ENCODE measurements at places on chromosomes 12 and 14. TPM values are rescaled to one million over a fixed set of nuclear protein-coding genes. Genes with fewer than 3 reads are reported as not detected.

The TAS2R42 gene
- polyA plus RNA-seq, result not detected

DNA sequence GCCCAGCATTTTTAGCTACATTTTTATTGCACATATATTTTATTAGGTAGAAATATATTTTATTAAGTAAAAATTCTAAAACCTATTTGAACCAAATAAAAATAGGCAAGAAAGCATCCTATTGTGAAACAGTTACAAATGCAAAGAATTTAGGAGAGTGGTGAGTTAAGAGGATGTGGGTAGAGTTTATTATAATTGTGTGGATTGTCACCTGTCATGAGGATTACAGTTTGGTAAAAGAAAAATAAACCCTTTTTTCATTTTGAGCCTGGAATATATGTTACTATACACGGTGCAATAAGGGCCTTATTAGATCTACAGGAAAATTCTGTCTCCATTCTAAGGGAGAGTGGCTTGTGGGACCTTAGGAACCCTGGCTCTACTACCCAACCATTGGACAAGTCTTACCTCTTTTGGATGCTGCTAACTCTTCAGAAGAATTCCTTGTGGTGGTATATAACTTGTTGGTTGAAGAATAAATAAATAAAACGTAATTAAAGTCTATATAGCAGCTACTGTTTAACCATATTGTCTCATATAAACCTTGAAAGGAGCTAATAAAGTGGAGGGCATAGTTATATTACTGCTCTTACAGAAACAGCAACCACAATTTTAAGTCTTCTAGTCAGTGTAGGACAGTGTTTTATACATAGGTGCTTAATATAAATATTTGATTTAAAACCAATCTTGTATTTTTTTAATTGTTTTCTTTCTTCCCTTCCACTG, 67.8 kb downstream of the FGD4 start:
- no peak for DNase-seq

The GALNT16 gene
- polyA plus RNA-seq, result 33.2 TPM

The KRT75 gene
- polyA plus RNA-seq, result 0.07 TPM

DNA sequence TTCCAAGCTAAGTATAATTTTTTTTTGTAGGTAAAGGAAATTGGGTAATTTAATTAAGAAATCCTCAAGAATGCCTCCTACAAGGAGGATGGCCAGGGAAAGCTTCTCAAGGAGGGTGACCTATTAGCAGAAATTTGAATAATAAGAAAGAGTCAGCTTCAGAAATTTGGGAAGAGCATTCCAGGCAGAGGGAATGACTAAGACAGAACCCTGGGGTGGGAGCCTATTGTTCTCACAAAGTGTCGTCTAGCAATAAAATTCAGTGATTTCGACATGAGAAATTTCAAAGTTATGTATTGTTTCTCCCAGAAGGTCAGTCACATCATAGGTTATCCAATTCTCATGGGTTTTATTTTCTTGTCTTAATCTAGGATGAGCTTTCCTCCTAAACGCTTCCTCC, 1168.4 kb downstream of the AACS start:
- no peak for DNase-seq

The GCN1 gene
- 10.6 TPM for polyA plus RNA-seq

DNA sequence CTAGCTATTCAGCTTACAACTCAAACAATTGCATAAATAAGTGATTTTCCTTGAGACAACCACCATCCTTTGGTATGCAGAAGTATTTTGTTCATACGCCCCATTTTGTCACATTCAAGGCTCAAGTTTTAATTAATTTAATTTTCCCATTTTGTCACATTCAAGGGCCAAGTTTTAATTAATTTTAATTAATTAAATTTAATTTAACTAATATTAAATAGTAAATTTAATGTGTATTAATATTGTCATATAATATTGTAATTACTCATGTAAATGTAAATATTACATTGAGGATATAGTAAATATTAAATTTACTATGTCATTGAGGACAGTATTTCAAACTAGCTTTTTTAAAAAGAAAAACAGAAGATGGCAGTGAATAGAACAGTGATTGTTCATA, 216.8 kb upstream of the GARIN2 start:
- no peak for DNase-seq

The GDF3 gene
- 0.32 TPM for polyA plus RNA-seq

DNA sequence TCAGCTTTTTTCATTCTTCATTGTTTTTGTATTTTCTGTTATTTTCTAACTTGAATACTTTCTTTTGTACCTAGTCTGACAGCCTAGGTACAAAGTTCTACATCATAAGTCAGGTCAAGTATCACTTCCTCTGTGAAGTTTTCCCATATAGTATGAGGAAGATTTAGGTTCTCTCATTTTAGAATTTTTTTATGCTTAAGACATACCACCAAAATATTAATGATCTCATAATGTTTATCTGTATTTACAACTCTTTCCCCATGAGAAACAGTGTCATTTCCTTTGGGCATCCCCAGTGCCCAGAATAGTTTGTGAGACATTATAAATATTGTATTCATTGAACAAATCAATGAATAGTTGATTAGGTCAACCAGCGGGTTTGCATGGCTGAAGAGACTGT, 3.1 kb upstream of the ATF7IP start:
- DNase-seq, result no peak

The C12orf54 gene
- polyA plus RNA-seq, result not detected

GRCh38 chr14:90775441-90775840, 40.8 kb downstream of the TTC7B start:
- DNase-seq, result no peak

The CDKN3 gene
- polyA plus RNA-seq, result 10.4 TPM

GRCh38 chr14:81401420-81402122, 1.4 kb upstream of the STON2 start:
- DNase-seq, result no peak

GRCh38 chr14:101055106-101055662, 151.7 kb upstream of the RTL1 start:
- DNase-seq, result no peak

The USP44 gene
- polyA plus RNA-seq, result 0.84 TPM

The MEG3 gene
- polyA plus RNA-seq, result 32.9 TPM

DNA sequence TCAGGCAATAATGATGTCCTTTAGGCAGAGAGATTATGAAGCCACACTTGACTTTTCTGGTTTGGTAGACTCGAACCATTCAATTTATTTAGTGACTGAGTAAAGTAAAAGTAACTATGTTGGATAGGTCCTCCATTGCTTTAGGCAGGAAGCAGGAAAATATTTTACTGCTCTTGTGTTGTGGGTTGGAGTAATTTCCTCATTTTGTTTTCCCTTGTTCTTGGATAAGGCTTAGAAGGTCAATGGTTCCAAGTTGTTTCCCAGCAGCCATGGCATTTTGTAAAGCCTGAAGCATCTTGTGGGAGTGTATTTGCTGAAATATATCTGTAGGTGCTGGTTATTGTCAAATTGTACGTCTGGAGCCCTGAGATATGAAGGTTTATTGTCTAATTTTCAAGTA, 161.2 kb upstream of the SLC38A2 start:
- no peak for DNase-seq

DNA sequence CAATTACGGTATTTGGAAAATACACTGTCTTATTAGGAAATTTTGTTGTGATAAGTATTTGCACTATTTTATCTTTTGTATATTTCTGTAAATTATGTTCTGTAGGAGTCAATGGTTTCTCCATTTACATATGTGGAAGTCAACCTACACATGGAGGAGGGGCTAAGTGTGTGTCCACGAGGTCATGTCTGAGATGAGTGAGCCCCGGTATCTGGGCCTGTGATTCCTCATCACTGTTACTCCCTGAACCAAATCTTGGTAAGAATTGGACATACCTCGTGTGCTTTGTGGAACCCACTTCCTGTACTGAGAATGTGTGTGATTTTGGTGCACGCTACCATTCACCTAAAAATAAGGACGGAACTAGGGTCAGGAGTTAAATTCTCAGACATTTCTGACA, 1105.5 kb downstream of the TMEM121 start:
- DNase-seq, result no peak

GRCh38 chr12:128318946-128319345, 52.0 kb downstream of the TMEM132C start:
- DNase-seq, result no peak

GRCh38 chr12:27564612-27565213, 40.7 kb downstream of the PPFIBP1 start:
- no peak for DNase-seq

- DNase-seq, result peak; percentile 54
Observed at GRCh38 chr12:64780531-64781279, 21.5 kb upstream of the GNS start.

The EIF2S3B gene
- polyA plus RNA-seq, result 0.70 TPM

- DNase-seq, result no peak
Observed at GRCh38 chr14:34722723-34723545, 8.5 kb upstream of the CFL2 start.

Measured in right cardiac atrium (tissue), 5 donors.